ENCODE measurements at places on chromosomes 12 and 14.

DNA sequence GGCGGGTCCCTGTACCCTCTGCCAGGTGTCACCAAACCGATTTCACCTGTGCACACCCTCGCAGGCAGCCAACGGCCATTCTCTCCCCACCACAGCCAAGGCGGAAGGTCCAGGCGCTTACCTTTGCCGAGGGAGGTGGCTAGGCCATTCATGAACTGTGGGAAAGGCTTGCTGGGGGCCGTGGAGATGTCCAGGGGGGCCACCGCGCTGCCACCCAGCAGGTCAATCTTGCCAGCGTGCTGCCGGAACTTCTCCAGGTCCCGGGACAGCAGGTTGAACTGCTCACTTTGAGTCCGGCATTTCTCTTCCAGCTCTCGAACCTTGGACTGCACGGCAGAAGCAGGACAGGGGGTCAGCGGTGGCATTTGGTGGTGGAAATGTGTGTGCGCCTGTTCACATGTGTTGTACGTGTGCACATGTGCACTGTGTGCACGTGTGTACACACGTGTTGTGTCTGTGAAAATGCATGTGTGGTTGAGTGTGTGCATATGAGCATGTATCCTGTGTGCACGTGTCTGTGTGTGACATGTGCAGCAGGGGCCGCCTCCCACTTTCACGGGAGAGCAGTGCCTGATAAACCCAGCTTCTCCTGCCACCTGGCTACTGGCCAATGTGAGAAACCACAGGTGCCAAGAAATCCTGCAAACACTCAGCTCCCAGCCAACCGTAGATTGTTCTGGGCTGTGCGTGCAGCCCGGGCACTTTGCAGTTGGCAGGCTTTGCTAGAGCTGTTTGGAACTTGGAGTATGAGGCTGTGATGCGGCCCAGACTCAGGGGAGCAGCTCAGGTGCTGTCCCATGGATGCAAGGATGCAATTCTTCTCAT, 118.9 kb downstream of the PIWIL1 start:
- no peak for DNase-seq

- DNase-seq, result no peak
Observed at GRCh38 chr14:59301354-59301753, 112.9 kb downstream of the DAAM1 start.

DNA sequence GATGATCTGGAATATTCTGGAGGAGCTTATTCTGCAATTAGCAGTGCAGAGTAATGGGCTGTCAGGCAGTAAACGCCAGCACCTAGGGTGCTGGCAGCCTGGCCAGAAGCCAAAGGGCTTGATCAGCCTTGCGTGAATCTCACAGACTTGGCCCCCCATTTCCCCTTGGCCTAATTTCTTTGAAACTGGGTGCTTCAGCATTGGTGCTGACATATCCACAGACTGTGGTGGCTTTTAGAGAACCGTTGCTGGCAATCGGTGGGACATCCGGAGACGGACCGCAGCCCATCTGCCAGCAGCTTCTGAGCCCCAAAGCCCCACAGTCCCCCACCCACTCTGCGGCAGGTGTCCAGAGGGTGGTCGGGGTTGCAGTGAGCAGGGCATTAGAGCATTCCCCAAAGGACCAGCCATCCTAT, 157.1 kb downstream of the CALM1 start:
- no peak for DNase-seq

GRCh38 chr14:61659582-61659981, 35.7 kb upstream of the HIF1A start:
- no peak for DNase-seq

- DNase-seq, result no peak
Observed at GRCh38 chr14:68377006-68377405, 415.9 kb downstream of the ZFP36L1 start.

GRCh38 chr14:54877703-54878021, 25.0 kb downstream of the GCH1 start:
- DNase-seq, result no peak

DNA sequence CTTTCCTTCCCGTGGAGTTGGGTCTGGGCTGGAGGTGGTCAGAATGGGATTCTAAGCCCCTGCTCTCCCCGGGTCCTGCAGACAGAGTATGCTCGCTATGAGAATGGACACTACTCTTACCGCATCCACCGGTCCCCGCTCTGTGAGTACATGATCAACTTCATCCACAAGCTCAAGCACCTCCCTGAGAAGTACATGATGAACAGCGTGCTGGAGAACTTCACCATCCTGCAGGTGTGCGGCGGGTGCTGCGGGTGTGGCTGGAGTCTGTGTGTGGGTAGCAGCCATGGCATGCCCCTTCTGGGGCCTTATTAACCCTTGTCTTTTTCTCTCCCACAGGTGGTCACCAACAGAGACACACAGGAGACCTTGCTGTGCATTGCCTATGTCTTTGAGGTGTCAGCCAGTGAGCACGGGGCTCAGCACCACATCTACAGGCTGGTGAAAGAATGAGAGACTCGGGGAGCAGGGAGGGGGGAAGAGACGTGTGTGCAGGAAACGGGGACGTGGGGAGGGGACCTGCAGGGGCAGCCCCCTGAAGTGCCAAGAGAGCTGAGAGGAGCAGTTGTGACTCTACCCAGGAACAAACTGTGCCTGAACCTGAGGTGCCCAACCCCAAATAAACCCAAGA, 37.0 kb upstream of the TSPAN9 start:
- no peak for DNase-seq

DNA sequence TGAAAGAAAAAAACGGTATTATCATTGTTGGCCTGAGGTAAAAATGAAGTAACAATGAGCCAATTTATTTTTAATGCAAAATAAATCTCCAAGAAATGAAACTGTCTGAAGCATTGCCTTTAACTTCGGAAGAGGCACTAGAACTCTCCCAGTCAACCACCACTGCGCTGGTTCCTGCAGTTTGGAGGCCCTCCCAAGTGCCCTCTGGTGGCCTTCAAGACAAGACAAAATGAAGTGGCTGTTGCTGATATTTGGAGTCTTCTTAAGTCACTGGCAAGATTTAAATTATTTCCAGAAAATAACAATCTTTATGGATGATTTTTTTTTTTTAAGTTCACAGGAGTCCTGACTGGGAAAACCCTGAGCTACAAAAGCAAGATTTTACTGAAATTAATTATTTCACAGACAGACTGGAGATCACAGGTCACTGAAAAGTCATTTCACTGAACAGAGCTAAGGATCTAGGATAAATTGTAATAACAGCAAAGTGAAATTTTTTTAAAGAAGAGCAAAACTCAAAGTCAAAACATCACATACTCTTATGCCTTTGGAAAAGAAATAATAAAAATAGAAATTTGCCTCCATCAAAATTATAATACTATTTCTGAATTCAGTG, 58.2 kb downstream of the DICER1 start:
- DNase-seq, result no peak

GRCh38 chr14:37340353-37340752, 142.6 kb downstream of the MIPOL1 start:
- no peak for DNase-seq

GRCh38 chr14:59632381-59632780, 55.8 kb upstream of the CCDC175 start:
- no peak for DNase-seq

- DNase-seq, result no peak
Observed at GRCh38 chr14:24879661-24880386, 170.1 kb downstream of the STXBP6 start.

- DNase-seq, result no peak
Observed at GRCh38 chr12:13472690-13473089, 276.2 kb downstream of the EMP1 start.

DNA sequence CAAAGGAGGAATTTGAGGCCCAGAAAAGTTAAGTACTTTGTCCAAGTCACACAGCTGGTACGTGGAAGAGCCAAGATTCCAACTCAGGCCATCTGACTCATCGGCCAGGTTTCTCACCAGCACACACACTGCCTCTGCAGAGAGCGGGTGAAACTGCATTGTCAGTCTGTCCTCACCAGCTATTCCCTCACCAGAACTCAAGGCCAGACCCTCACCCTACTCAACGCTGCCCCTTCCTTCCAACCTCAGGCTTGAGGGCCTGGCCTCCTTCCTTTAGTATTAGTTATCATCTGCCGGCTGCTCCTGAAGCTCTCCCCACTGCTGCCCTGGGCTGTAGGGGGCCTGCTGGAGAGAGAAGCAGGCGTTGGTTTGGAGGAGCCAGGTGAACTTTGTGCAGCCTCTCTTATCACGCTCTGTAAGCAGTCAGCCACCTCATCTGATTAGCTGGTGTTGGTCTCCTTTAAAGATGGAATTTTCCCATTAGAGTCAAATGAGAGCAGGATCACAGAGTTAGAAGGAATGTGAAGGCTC, 16.6 kb upstream of the PLEK2 start:
- no peak for DNase-seq

- no peak for DNase-seq
Observed at GRCh38 chr12:89838833-89839232, 130.2 kb upstream of the ATP2B1 start.

- DNase-seq, result no peak
Observed at GRCh38 chr12:30015631-30016337, 232.0 kb upstream of the TMTC1 start.

GRCh38 chr12:75825686-75826085, 205.9 kb downstream of the PHLDA1 start:
- DNase-seq, result no peak

GRCh38 chr14:98633380-98633779, 638.6 kb downstream of the BCL11B start:
- DNase-seq, result no peak
